ENCODE measurements at places on chromosomes 1 and 21.

- DNase-seq = no peak
These were observed 131.4 kb upstream of the RAB4A start for GRCh38 chr1:229139331-229140118.

DNA sequence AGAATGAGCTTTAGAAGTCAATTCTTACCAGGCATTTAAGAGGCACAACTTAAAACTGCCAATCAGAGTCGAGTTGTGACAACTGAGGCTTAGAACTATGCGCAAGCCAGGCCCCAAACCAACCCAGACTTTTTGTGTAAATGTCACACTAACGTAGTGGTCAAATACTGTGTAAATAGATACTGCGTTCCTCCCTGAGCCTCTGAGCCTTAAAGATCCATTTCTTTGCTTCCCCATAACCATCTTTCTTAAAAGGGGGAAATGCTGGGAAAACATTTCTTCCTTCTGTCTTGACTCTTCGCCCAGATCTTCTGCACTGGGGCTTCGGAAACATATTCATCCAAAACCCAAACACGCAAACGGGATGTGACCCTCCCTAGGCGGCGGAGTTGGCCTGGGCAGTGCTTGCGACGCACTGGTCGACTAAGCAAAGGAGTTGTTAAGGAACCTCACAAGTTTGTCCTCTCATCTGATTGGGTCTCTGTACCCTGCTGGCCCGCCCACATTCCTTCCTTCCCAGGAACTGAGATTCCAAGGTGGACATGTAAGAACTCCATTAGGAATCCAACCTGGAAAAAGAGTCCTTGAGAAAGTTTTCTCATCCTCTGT lies 2.6 kb downstream of the ADAMTS5 start:
- DNase-seq = no peak

DNA sequence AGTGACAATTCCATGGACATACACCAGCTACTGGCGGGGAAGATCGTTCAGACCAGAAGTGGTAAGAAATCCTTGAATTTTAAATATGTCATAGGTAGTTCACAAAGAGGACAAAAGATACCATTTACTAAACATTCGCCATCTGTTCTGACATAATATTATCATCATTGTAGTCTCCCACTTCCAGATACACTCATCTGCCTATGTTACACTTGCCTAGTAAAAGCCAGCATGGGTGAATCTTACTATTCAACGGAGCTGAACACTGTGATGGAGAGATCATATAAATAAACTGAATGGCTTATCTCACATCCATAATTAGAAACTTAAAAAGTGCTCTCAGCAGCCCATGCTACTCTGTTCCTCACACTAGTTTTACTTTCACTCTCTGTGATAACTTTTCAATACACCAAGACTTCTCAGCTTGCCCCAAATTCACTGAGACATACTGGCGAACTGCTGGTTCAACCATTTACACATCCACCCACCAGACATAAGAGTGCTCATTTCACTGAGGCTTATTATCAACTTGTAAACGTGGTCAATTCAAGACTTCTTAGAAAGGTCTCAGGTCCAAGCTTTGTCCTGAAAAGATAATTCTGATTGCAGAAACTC lies 463 bp upstream of the PRRC2C start:
- no peak for DNase-seq

DNA sequence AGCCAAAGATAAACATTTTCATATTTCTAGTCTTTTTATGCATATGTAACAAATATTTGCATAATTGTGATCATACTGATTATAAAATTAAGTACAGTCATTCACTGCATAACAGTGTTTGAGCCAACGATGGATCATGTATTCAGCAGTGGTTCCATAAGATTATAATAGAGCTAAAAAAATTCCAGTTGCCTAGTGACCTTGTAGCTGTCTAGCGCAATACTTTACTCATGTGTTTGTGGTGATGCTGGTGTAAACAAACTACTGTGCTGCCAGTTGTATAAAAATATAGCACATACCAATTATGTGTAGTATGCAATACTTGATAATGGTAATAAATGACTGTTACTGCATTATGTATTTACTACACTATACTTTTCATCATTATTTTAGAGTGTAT lies 2.1 kb upstream of the S100A10 start:
- no peak for DNase-seq

- no peak for DNase-seq
These were observed 73.9 kb downstream of the LAMC2 start for GRCh38 chr1:183259924-183260323.

GRCh38 chr1:99691175-99691574 lies 45.3 kb downstream of the PALMD start:
- no peak for DNase-seq

- DNase-seq = no peak
These were observed 173.0 kb downstream of the NTMT2 start for GRCh38 chr1:170318736-170319135.

DNA sequence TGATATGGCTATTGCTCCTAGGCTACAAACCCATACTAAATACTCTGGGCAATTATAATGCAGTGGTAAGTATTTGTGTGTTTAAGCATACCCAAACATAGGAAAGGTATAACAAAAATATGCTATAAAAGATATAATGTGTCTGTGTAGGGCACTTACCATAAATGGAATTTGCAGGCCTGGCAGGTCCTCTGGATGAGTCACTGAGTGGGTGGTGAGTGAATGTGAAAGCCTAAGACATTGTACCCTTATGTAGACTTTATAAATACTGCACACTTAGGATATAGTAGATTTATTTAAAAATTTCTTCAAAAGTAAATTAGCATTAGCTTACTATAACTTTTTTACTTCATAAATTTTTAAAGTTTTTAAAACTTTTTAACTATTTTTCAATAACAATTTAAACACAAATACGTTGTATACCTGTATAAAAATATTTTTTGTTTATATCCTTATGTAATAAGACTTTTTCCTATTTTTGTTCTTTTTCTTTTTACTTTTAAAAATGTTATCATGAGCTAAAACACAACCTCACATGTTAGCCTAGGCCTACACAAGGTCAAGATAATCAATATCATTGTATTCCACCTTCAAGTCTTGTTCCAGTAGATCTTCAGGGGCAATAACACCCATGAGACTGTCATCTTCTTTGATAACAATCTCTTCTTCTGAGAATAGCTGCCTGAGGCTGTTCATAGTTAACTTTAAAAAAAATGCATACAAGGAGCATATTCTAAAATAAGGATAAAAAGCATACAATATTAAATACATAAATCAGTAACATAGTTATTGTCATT lies 306.3 kb upstream of the RGS18 start:
- DNase-seq = no peak

DNA sequence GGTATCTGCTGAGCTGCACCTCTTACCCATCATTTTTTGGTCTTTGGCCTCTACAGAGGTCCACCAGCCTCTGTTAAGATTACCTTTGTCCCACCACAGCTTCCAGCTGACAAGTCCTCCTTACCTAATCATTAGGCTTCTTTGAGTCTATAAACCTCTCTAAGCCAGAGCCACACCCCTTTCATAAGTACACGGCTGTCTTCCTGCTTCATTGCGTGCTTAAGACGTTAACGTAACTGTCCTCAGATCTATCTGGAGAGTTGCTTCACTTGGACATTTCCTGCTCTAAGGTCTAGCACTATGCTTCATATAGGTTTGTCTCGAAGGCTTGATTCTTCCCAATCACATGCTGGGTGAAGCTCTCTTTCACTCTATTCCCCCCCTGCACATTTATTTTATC lies 71.0 kb upstream of the CACHD1 start:
- DNase-seq = no peak

- no peak for DNase-seq
These were observed 1454.1 kb downstream of the MRPL39 start for GRCh38 chr21:24153137-24153536.

Data from cortex of kidney (tissue), 1 donor.